T-cell (primary cell): ENCODE measurements at places on chromosomes 11 and 22.
A peak's percentile ranks its signal among the peaks of the same experiment; 100 is the strongest.

GRCh38 chr11:57357856-57358255, 19.7 kb downstream of the P2RX3 start:
- DNase-seq, result no peak

DNA sequence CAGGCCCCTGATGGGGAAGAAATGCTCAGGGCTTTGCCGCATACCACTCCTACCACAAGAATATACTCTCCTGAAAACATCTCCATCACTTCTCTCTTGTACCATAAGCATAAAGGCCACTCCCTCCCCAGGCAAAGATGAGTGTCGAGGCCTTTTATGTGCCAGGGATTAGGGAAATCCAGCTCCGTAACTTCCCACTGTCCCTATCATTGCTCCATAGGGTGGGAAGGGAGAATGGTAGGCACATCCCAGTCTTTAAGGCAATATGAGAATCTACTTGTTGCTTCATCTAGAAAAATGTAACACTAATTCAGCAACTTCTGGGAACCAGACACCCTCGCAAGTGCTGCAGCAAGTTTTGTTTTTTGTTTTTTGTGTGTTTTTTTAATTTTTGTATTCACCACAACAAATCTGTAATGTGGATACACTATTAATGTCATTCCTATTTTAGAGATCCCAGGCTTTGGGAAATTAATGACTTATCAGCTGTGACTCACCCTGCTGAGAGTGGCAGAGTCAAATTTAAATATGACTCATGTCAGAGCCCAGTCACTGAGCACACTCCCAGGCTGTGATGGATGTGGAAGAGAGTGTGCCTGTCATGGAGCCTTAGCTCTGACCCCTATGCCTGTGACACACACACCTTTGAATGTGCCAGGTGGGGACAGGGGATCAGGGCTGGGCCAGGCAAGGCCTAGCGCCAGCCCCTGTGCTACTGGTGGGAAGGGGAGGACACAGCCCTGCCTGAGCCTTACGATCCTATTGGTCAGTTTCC, 23.4 kb downstream of the PANX1 start:
- DNase-seq, result no peak

- peak; percentile 25 for DNase-seq
Observed at GRCh38 chr11:116927163-116927974, 89.9 kb upstream of the APOA1 start.

DNA sequence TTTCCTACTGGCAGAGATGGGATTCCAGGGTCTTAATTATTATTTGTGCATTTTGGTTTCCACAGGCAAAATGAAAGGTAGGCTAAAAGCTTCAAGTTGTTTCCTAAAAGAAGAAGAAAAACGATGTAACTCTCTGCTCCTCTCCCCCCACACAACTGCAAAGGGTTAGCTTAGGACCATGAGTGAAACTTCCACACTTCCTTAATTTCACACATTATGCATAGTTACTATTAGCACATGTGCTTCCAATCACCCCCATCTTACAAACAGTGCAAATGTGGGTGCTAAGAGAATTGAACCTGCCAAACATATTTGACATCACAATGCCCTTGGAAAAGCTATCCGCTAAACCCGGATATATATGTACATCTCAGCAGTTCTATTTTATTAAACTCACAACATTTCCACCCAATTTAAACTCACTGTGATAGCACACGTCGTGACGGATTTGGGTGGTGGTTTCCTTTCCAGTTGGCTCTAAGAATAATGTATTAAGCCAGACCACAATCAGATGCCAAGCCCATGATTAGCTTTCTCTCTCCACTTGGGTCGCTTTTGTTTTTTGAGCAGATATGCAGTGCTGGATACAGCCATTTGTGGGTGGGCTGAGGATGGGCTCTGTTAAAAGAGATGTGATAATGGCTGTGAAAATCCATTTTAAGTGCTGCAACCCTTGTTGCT, 245.0 kb upstream of the POU2AF2 start:
- no peak for DNase-seq

DNA sequence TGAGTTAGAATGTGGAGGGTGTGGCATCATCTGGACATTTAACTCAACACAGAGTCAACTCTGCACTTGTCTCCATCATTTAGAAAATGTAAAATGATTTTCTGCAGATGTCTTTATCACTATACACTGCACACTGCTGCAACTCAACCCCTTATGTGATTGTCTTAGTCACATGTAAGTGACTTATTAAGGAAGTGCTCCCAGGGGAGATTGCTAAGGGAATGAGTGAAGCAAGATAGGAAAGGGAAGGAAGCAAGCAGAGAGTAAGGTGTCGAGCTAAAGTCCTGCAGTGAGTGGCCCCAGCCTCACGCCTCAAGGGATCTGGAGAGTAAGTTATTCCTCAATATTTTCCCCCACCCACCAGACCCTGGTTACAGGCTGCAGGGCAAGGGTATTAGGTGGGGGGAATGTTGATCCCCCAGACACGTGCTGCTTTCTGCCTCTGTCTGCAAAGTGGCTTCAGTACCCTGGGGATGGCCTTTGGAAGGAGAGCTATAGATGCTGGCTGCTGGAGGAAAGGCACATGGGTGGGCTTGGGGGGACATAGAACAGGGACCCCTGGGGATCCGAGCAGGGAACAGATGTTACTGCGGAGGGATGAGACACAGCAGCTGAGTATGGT, 7.2 kb upstream of the CBX6 start:
- no peak for DNase-seq

GRCh38 chr11:100709233-100709957, 22.3 kb downstream of the ARHGAP42 start:
- no peak for DNase-seq

DNA sequence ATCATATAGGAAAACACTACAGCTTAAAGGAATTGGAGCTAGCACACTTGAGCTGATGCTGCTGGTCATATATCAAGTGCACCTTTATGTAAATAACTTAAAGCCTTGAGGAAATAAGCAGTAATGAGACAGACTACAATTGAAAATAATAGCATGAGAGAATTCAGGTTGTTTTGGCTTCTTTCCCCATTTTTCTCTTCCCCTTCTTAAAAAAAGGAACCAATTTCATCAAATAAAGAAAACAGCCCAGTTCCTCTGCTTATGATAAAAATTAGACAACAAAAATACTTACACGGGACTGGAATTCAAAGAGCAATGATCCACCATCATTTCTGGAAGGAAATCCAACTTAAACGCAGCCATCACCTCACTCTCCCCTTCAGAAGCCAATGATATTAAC, 50.2 kb upstream of the RAPSN start:
- DNase-seq, result no peak

GRCh38 chr11:114124601-114125144, 65.2 kb downstream of the ZBTB16 start:
- DNase-seq, result no peak

GRCh38 chr22:23219822-23220484, 39.6 kb downstream of the BCR start:
- DNase-seq, result no peak

DNA sequence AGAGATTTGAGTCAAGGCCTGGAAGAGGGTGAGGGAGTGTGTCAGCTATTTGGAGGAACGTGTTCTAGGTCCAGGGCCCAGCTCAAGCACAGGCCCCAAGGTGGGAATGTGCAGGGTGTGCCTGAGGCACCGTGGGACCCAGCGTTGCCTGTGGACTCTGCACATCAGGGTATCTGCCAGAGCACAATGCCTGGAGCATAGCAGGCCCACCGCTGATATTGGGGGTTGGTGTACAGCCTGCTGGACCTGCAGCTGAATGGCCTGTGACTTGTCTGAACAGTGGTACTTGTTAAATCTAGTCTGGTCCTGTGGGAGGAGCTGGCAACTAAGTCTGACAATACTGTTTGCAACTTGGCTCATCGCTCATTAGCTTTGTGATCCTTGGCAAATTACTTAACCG, 131.7 kb downstream of the GRIK4 start:
- no peak for DNase-seq

DNA sequence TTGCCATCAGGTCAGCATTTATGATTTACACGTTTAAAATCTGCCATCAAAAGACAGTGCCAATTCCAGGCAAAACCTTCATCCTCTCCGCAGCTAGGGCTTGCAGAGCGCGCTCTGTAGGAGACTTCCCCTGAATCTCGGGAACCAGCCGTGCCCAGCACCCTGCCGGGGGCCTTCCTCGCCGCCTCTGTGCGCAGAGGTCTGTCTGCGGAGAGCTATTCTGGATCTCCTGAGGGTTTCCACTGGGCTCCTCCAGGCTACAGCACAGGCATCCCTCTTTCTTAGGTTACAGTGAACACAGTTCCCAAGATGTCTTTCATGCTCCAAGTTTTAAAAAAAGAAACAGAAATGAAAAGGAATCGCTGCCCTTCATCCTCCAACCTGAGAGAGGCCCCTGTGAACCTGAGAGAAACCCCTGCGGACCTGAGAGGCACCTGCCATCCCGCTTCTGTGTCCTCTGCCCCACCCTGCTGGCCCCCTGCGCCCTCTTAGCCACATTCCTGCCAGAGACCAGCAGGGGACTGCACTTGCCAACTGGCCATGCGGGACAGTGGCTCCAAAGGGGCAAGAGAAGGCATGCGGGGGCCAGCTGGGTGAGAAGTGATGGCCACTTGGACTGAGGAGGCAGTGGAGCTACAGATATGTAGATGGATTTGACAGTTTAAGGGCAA, 16.1 kb downstream of the TP53AIP1 start:
- no peak for DNase-seq

DNA sequence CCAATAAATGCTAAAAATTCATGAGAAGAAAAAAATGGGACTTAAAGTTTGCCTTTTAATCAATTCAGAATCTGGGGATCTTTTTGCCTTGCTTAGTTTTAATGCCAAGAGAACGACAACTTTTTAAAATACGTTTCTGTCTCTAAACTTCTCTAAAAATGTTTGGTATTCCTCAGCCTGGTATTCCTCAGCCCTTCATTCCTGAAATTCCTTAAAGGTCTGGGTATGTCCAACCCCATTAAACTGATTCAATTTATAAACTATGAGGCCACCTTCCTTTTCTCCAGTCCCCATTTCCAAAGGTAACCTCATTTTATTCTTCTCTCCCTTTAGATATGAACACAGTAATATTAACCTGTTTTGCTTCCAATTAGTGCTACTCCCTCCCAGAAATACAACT, 16.6 kb downstream of the POLA2 start:
- no peak for DNase-seq

GRCh38 chr11:118933486-118933885, 7.8 kb upstream of the BCL9L start:
- no peak for DNase-seq

DNA sequence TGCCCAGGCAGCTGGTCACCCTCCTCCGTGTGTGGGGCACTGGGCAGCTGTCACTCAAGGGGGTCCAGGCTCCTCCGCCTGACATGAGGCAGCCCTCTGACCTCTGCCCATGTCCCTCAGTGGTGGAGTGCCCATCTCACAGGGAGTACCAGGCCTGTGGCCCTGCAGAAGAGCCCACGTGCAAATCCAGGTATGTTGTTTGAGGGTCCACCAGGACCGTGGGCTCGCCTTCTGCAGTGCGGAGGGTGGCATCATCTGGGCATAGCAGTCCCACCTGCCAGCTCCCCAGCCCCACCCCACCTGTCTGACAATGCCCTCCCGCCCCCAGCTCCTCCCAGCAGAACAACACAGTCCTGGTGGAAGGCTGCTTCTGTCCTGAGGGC, 30.5 kb downstream of the MUC2 start:
- no peak for DNase-seq

DNA sequence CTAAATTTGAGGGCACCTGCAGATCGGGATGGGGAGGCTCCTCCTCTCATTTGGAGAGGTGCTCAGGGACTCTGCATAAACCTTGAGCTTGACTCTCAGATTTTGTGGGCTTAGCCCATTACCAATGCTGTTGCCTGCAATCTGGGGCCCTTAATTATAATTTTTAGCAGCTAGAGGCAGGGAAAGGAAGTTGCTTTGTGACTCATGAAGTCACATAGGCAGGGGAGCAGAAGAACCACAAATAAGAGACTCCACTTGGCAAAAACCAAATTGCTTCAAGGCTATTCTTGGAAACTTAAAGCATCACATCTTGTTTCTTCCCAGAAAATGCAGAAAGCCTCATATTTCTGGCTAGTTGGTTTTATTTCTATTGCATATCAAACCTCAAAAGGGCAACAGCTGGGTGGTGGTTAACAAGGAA, 46.9 kb downstream of the MICAL2 start:
- DNase-seq, result no peak

DNA sequence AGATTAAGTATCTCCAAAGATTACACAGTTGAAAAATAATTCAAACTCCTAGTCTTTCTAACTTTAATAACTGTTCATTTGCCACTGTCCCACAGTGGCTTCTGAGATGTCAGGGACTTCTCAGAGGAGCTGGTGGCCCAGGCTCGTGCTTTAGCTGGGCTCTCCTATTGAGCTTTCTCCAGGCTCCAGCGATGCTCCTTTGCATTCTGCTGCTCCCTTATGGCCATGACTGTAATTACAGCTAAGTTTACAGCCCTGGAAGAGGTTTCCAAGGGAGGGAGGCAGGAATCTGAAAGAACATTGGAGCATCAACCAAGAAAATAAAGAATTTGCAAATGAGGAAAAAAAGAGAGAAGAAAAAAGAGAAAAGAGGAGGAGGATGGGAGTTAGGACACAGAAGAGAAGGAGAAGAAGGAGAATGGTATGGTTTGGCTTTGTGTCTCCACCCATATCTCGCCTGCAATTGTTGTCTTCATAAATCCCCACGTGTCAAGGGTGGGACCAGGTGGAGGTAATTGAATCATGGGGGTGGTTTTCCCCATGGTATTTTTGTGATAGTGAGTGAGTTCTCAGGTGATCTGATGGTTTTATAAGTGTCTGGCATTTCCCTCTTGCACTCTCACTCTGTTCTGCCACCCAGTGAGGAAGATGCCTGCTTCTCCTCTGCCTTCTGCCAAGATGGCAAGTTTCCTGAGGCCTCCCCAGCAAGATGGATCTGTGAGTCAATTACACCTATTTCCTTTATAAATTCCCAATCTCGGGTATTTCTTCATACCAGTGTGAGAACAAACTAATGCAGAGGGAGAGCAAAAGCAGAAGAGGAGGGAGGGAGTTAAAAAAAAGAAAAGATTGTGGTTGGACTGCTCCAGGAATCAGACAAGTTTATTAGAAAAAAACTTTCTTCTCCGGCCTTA, 857.0 kb downstream of the KCNA4 start:
- DNase-seq, result no peak

GRCh38 chr11:11568651-11569229, 53.1 kb downstream of the GALNT18 start:
- DNase-seq, result no peak

DNA sequence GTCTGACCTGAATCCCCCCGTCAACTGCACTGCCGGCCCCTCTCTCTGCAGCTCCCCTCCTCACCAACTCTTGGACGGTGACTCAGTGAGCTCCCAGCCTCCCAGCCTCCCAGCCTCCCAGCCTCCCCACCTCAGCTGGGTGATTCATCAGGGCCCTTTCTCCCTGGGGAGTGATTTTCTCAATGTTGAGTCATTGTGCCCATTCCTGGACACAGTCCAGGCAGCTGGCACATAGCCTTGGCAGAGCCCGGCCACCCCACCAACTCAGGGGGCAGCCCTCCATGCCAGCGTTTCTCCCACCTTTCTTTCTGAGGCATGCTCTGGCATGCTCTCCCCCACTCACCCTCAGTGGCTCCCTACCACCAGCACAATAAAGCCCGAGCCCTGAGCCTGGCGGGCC, 30.7 kb downstream of the PDE2A start:
- no peak for DNase-seq

- no peak for DNase-seq
Observed at GRCh38 chr11:69694781-69695180, 9.0 kb downstream of the FGF19 start.
